ENCODE measurements at places on chromosomes 2 and 18.

- no peak for DNase-seq
Measured at GRCh38 chr2:201246280-201246679, 14.1 kb upstream of the CASP8 start.

DNA sequence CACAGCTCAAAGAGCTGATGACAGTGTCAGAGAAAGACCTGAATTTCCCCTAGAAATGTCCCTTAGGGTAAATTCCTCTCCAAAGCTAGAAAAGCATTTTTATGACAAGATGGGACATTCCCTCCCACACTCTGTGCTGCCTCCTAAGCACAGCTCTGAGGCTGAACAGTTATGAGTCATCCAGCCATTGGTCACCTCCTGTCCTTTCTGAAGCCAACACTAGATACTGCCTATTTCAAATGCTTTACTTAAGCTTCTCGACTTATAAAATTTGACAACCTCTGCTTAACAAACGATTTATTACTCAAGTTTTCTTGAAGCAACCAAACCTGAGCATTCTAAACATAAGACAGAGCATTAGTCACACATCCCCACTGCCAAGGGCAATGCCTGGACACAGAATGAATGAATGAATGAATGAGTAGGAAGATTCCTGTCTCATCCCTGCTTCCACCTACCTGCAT is 35.4 kb downstream of the B4GALT6 start:
- no peak for DNase-seq

DNA sequence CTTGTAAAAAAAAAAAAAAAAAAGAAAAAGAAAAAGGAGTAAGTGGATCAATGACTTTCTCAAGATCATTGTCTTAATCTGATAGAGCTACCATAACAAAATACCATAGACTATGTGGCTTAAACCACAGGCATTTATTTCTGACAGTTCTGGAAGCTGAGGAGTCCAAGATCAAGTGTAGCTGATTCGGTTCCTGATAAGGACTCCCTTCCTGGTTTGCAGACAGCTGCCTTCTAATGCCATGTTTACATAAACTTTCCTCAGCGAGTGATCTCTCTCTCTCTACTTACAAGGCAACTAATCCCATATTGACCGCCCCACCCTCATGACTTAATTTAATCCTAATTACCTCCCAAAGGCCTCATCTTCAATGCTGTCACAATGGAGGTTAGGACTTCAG is 36.5 kb upstream of the SIX2 start:
- DNase-seq, result no peak

- DNase-seq, result no peak
Measured at GRCh38 chr2:232236200-232236599, 142.4 kb upstream of the ALPP start.

- no peak for DNase-seq
Measured at GRCh38 chr2:241984271-241984655, 114.7 kb downstream of the RTP5 start.

DNA sequence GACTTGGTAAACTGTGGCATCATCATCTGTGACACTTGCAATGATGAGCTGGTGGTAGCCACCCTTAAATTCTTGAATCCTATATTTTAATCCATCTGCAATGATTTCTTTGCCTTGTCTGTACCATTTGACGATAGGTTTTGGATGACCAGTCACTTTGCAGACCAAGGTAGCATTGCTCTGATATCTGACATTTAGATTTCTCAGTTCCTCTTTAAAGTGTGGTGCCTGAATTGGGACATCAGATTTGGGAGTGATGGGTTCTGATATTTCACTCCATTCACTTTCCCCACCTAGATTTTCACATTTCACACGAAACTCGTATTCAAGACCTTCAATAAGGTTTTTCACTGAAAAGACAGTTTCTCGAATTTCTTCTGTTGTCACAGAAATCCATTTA is 55.8 kb downstream of the PLEKHA3 start:
- no peak for DNase-seq

- DNase-seq, result no peak
Measured at GRCh38 chr2:117961201-117961600, 52.7 kb downstream of the CCDC93 start.

DNA sequence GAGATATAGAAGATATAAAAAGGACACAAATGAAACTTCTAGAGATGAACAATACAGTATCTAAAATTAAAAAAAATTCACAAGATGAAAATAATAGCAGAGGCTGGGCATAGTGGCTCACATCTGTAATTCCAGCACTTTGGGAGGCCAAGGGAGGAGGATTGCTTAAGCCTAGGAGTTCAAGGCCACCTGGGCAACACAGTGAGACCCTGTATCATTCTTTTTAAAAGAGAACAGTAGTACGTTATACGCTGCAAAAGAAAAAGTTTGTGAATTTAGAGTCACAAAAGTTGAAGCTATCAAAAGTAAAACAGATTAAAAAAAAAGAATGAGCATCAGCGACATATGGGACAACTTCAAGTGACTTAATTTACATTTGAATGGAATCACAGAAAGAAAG is 81.6 kb upstream of the ZFP36L2 start:
- DNase-seq, result no peak

GRCh38 chr2:224181534-224182155 is 142.6 kb upstream of the SERPINE2 start:
- DNase-seq, result no peak

- no peak for DNase-seq
Measured at GRCh38 chr2:173843526-173843925, 121.6 kb downstream of the SP3 start.

GRCh38 chr18:63322206-63322605 is 2.6 kb upstream of the BCL2 start:
- no peak for DNase-seq

- no peak for DNase-seq
Measured at GRCh38 chr2:217960351-217960750, 42.4 kb downstream of the TNS1 start.

DNA sequence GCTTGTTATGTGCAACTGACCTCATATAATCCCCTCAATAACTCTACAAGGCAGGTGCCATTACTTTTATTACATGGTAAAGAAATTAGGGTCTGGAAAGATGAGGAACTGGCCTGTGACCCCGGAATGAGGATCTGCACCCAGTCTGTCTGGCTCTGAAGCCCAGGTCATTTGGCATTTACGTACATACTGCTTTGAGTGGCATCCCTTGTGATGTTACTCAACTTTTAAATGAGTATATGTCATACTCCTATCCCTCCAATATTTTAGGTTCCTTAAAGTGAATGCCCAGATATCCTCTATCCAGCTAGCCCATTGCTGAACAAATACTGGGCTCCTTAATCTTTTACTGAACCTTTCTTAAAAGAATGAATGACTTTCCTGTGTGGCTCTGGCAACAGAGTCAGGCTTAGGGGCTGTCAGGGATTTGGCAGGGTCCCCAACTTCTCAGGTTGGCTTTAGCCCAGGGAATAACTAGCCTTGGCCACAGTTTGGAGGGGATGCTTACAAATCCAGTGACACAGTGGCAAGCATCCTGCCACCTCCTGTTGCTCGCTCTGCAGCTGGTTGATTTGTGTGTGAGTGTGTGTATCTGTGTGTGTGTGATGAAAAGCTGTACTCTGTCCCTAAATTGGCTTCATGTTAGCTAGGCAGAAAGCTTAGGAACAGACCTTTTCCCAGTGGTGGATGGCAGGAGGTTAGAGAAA is 3.4 kb upstream of the CXCR4 start:
- no peak for DNase-seq
